ENCODE measurements at places on chromosomes 13 and 19. TPM values are rescaled to one million over a fixed set of nuclear protein-coding genes. Genes with fewer than 3 reads are reported as not detected.

GRCh38 chr13:96796091-96796633 is 198.1 kb downstream of the OXGR1 start:
- H3K36me3 ChIP-seq: no peaks in the 10 kb centered on the region
- H3K27me3 ChIP-seq: no peaks in the 10 kb centered on the region
- no peak overlapping the region for H3K4me3 ChIP-seq
- H3K4me1 ChIP-seq: peaks cover 8% of the 10 kb centered on the region
- no peak for DNase-seq

Gene MEGF8
- total RNA-seq: 102 TPM

Gene CYP2F1
- not detected for total RNA-seq

Gene BST2
- 69.3 TPM for total RNA-seq

GRCh38 chr19:20313894-20314293 is 146.9 kb downstream of the ZNF486 start:
- no peaks in the 10 kb centered on the region for H3K36me3 ChIP-seq
- no peaks in the 10 kb centered on the region for H3K4me1 ChIP-seq
- peaks cover 9% of the 10 kb centered on the region for H3K27me3 ChIP-seq
- DNase-seq: no peak
- no peak overlapping the region for H3K27ac ChIP-seq

GRCh38 chr19:28010656-28011055 is 1202.3 kb downstream of the UQCRFS1 start:
- peaks cover 40% of the 10 kb centered on the region for H3K27me3 ChIP-seq
- no peak overlapping the region for H3K4me3 ChIP-seq
- no peaks in the 10 kb centered on the region for H3K4me1 ChIP-seq
- no peak for DNase-seq
- H3K36me3 ChIP-seq: no peaks in the 10 kb centered on the region

Gene FKRP
- total RNA-seq: 50.3 TPM

All from cardiac muscle cell (in vitro differentiated cells and primary cell).